GM13977 (cell line): ENCODE measurements at places on chromosomes 13 and 19.
A peak's percentile ranks its signal among the peaks of the same experiment; 100 is the strongest.

DNA sequence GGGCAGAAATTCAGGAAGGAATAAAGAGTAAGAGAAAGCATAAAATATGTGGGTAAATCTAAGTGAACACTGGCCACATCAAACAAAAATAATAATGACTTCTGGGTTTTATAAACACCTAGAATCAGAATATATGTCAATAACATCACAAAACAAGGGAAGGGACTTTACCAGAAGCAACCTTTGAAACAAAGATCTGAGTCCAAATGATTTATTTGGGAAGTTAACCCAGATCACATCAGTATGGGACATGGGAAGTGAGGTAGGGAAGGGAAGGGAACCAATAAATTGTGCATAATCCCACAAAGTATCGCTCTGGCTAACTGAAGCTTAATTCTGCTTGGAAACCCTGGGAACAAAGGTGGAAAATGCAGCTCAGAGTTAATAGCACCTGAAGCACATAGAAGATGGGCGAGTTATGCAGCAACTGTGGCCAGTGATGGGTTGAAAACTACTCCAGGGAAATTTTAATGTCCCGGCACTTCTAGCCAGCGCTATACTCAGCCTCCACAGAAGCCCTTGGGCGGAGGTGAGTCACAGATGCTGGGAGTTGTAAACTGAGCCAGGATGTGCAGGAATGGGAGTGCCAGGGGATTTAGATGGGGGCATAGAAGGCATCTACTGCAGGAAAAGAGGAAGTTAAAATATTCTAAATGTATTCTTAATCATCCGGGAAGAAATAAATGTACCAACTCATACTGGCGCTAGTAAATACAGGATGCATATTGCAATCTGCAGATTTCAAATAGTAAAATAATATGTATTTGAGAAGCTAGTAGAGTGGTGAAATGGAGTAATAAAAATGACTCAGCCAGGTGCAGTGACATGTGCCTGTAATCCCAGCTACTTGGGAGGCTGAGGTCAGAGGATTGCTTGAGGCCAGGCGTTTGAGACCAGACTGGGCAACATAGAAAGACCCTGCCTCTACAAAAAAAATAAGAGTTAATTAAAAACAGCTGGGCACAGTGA lies 34.2 kb upstream of the CEBPG start:
- no peak for DNase-seq

- DNase-seq = no peak
Measured at GRCh38 chr19:50432221-50433028, at the start of gene MYBPC2. TSS of gene MYBPC2 (plus strand) at chr19:50432892. CDS start at chr19:50432954, 62 bp downstream.

DNA sequence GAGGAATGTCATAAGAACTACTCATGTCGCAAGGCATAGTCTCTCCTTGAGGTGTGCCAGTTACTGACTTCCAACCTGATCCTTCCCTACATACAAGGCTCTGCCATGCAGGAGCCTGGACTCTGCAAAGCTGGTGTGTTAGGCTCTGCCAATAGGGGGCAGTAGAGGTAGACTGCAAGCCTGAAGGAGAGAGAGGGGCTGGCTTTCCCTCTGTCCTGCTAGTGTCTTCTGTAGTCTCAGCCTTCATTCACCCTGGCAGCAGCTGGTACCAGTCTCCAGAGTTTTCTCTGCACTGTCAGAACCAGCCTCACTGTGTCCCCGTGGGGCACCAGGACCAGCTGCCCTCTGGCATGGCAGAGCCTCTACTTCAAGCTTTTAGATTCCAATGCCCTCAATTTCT lies 14.5 kb downstream of the SHISA2 start:
- no peak for DNase-seq

- no peak for DNase-seq
Measured at GRCh38 chr13:59607780-59608233, 555.9 kb downstream of the DIAPH3 start.

DNA sequence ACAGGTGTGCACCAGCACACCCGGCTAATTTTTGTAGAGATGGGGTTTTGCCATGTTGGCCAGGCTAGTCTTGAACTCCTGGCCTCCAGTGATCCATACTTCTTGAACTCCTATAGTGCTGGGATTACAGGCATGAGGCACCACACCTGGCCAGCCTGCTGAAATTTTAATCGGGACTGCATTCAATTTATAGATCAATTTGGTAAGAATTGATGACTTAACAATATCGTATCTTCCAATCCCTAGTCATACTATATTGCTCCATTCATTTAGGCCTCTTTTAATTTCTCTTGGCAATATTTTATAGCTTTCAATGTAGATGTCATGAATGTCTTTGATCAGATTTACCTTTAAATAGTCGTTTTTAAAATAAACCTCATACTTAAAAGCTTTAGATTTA lies 5.6 kb upstream of the ZNF45 start:
- no peak for DNase-seq

DNA sequence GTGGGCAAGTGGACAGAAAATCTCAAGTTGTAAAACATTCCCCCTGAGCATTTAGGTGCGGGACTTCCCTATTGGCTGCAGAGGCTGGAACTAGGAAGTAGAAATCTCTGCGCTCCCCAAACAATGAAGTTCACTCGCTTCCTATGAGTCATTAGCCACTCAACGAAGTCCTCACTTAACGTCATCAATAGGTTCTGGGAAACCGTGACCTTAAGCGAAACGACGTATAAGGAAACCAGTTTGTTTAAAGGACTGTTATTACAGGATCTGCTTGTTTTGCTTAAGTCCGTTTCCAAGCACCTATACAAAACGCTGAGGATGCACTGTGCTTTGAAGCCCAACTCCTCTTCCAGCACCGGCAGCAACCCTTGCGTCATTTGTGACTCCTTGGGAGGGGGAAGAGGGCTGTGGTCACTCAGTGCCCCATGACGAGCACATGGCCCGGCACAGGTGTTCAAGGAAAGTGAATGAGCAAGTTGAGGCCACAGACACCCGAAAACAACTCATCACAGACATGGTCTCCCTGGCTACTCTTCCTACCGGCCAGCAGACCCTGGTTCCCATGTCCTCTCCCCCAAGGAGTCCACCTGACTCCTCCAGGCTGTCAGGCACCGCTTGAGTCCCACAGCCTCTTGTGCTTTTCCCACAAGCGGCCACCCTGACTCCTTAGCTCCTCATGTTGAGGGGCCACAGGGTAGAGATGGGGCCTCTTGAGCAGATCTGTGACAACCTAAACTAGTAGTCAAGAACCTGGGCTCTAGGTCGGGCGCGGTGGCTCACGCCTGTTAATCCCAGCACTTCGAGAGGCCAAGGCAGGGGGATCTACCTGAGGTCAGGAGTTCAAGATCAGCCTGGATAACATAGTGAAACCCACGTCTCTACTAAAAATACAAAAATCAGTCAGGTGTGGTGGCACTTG lies 4.8 kb downstream of the RPS16 start:
- DNase-seq = peak; percentile 42

DNA sequence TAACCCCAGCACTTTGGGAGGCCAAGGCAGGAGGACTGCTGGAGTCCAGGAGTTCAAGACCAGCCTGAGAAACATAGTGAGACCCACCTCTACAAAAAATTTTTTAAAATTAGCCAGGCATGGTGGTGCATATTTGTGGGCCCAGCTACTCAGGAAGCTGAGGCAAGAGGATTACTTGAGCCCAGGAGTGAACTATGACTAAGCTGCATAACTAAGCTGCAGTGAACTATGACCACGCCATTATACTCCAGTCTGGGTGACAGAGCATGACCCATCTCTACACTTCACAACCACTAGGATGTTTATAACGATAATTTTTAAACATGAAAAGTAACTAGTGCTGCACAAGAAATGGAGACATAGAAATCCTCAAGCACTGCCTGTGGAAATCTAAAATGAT lies 352.7 kb upstream of the SGCG start:
- DNase-seq = no peak

DNA sequence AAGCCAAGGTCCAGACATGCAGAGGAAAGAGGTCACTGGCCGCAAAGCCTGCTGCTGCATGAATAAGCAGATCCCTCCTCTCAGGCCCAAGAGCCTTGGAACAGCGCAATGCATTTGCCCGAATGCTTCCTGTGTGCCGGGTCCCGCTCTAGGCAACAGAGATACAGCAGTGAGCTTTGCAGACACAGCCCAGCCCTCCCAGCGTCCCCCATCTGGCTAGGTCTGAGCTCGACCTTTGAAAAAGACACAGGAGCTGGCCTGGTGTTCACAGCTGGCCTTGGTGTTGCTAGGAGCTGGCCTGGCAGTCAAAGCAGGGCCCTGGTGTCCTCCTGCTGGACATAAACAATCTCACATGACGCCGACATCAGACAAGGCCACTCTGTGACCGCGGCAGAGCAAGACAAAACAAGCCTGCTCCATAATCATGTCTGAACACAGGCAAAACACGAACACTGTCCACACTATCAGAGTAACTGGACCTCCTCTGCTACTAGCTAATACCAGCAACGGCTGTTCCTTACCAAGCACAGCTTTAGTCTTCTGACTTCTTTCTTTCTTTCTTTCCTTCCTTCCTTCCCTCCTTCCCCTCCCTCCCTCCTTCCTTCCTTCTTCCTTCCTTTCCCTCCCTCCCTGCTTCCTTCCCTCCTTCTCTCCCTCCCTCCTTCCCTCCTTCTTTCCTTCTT lies 5.7 kb upstream of the PEX11G start:
- no peak for DNase-seq

GRCh38 chr13:33550885-33551284 lies 265.3 kb upstream of the STARD13 start:
- no peak for DNase-seq

DNA sequence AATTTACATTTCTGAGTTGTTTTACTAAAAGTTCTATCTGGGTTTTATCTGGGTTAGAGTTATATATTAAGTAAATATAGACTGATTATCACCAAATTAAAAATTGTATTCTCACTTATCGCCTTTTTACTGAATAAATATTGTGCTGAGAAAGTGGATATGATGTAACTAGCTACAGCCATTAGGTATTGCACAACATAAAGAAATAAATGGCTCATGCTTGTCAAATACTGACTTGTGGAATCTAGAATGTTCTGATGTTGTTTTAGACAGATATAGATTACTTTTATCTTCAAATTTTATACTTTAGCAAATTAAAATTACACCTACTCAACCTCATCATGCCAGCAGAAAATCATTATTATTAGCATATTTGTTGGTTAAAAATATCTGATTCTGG lies 1277.1 kb upstream of the MIR17HG start:
- DNase-seq = no peak

- no peak for DNase-seq
Measured at GRCh38 chr13:105278943-105279381, 1256.5 kb downstream of the EFNB2 start.

DNA sequence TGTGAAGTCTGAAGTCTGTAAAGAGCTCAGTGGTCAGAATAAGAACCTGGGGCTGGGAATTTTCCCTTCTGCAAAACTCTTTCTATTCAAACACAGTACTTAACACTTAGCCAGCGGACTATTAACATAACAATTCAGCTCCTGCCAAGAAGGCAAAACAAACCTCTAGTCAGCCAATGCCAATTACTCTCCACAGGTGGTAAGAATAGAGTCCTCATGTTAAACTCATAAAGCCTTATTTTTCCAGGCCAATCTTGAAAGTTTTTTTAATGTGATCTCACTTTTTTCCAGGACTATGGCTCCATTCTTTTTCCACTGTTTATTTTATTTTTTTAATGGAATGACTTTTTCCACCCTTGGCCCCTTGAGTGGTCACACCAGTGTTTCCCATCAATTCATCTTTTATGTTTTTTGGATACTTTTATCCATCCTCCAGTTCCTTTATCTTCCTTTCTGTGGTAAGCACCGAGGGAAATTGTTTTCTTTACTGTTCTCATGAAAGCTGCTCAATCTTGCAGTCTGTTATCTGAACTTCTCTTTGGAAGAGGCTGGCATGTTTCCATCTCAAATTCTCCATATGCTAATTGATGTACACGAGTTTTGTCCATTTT lies 217.3 kb downstream of the LHFPL6 start:
- no peak for DNase-seq

DNA sequence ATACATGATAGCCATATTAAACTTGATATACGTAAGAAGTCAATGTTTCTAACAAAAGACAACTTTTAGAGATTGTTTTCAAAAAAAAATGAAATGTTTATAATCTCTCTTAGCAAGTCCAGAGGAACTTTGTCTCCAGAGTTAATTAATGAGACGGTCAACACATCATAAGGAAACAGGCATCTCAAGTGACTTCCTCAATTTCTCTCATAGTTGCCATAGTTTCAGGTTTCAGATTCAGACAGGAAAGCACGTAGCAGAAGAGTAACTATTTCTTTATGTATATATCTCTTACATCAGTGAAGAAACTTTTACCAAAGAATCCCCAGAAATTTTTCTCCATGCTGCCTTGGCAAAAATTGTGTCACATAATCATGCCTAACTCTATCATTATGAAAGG lies 159.6 kb upstream of the ATXN8OS start:
- peak; percentile 18 for DNase-seq

DNA sequence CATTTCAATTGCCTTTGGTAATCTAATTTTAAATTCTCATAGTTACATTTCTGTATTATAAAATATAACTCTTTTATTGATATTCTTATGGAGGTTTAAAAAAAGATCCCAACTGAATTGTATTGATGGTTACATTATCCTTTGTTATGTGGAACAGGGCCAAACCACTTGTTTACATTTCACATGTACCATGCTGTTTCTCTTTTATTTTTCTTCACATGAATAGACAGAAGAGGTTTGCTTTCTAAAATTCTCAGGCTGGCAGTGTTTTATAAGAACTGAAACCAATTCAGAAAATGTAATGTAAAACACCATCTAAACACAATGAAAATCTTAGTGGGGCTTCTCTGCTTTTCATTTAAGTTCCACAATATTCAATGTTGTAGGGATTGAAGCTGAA lies 122.5 kb downstream of the GPC5 start:
- no peak for DNase-seq

DNA sequence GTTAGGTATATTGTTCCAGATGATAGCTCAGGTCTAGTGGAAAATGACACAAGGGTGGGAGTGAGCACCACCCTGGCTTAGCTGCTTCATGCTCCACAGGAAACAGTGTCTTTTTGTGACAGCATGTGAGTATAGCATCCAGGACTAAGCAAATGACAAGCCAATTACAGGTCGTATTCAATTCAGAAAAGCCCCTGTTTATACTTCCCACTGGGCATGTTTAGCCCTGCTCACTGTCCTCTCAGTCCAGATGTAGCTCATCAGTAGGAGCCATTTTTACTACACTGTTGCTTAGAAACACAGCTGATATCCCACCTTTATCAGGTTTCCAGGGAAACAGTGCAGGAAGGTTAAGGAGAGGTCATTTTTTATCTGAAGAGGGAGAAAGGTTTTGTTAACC lies 8.0 kb downstream of the ABHD13 start:
- no peak for DNase-seq
